K562 (cell line): ENCODE measurements at places on chromosomes 5 and 9.
A peak's percentile ranks its signal among the peaks of the same experiment; 100 is the strongest.

DNA sequence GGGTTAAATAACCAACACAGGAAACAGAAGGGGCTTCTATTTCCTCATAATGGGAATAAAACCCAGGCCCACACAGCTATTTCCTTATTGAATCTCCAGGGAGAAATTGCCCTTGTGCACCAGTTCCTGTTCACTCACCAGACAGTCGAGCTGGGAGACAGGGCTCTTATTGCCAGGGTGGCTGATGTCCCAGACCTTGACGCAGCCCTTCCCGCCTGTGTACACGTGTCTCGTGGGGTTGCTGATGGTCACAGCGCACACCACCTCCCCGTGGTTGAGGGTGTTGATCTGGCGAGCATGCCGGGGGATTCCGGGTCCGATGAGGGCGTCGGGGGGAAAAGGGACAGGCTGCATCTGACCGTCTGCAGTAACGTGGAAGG, 96.5 kb downstream of the TLE1 start:
- DNase-seq, result no peak

- DNase-seq, result no peak
These were observed 73.4 kb downstream of the NFIB start for GRCh38 chr9:14240537-14240936.

DNA sequence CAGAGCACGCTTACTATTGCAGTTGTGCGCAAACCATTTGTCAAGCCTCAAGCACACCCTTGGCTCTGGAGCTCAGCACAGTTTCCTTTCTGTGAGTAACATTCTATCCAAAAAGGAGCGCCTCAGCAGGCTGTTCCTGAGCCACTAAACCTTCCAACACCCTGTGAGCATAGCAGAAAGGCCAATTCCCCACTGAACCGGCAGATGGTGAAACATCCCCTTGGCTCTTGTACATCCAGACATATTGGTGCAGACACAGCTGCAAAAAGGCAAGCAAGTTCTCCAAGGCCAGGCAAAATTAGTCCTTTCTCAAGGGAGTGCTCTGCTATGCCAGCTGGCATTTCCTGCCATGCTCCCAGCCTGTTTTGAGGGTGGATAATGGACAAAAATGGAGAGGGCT, 44.1 kb upstream of the CEMIP2 start:
- no peak for DNase-seq

- DNase-seq, result peak; percentile 74
These were observed 26.2 kb downstream of the TCF7 start for GRCh38 chr5:134140530-134141201.

DNA sequence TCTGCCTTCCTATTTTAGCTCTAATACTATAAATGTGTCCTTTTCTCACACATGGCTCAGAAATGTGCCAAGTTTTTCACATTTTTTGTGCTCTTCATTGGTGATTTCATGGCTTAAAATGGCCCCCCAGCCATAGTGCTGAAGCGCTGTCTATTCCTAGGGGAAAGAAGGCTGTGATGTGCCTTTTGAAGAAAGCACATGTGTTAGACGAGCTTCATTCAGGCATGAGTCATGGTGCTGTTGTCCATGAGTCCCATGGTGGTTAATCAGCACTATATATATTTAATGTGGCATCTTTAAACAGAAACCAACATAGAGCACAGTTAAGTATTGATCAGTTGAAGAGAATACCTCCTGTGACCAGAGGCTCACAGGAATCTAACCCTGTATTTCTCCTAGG, 55.8 kb downstream of the PDE8B start:
- no peak for DNase-seq

GRCh38 chr5:154157483-154158378, 32.8 kb upstream of the GALNT10 start:
- peak; percentile 61 for DNase-seq
